ENCODE measurements at places on chromosomes 16 and 17. TPM values are rescaled to one million over a fixed set of nuclear protein-coding genes. Genes with fewer than 3 reads are reported as not detected.

Gene DCAF7
- total RNA-seq, result 91.4 TPM

Gene CLDN6
- not detected for total RNA-seq

Gene HAGH
- 69.8 TPM for total RNA-seq

Gene HBA1
- 2.2 TPM for total RNA-seq

Gene KIAA0513
- total RNA-seq, result 4.2 TPM

Gene CLEC18B
- not detected for total RNA-seq

Gene MMP2
- 3.7 TPM for total RNA-seq

Gene PROCA1
- 1.1 TPM for total RNA-seq

DNA sequence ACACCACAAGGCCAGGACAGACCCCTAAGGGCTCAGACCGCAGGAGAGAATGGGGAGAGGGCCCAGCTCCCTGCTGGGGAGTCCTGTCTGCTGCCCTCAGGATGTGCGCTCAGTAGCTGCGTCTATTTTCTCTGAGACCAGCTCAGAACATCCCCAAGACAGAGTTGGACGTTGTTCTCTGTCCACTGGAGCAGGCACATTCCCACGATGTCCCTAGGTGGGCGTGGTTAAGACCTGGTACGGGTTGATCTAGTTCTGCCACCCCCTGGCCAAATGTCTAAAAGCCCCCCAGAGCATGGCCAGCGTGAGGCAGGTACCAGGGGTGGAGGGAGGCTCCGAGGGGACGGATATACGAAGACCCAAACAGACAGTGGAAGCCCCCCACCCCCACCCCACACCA is 842 bp upstream of the CALB2 start:
- no peak overlapping the region for H3K27ac ChIP-seq
- peaks cover 12% of the 10 kb centered on the region for H3K27me3 ChIP-seq
- H3K4me3 ChIP-seq, result no peak overlapping the region
- H3K4me1 ChIP-seq, result peaks cover 12% of the 10 kb centered on the region
- DNase-seq, result no peak
- H3K36me3 ChIP-seq, result no peaks in the 10 kb centered on the region

DNA sequence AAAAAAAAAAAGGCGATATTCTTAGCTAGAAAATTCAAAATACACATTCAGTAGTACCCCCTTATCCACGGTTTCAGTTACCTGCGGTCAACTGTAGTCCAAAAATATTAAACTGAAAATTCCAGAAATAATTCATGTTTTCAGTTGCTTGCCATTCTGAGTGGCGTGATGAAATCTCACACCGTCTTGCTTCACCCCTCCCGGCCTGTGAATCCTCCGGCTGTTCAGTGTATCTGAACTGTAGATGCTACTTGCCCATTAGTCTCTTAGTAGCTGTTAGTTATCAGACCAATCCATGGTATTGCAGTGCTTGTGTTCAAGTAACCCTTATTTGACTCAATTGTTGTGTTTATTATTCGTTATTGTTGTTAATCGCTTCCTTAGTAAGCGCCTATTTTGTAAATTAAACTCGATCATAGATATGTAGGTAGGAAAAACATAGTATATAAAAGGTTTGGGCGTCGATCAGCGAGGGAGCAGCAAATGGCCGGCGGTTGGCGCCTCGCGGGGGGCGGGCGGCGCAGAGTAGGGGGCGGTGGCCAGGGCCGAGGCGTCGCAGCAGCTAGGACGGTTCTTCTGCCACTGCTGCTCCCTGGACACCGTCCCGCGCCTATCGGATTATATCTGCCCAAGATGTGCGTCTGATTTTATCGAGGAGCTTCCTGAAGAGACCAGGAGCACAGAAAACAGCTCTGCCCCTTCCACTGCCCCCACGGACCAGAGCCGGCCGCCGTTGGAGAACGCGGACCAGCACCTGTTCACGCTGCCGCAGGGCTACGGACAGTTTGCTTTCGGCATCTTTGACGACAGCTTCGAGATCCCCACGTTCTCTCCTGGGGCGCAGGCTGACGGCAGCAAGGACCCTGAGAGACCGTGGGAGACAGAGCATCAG is 39.8 kb upstream of the AKAP1 start:
- DNase-seq, result no peak
- no peak overlapping the region for H3K27ac ChIP-seq
- H3K36me3 ChIP-seq, result no peaks in the 10 kb centered on the region
- peaks cover 25% of the 10 kb centered on the region for H3K27me3 ChIP-seq
- H3K4me3 ChIP-seq, result no peak overlapping the region

GRCh38 chr17:38914741-38915638 is 10.4 kb upstream of the LASP1NB start:
- H3K27me3 ChIP-seq, result no peaks in the 10 kb centered on the region
- peaks cover 75% of the 10 kb centered on the region for H3K36me3 ChIP-seq
- H3K4me3 ChIP-seq, result no peak overlapping the region
- H3K4me1 ChIP-seq, result no peaks in the 10 kb centered on the region
- DNase-seq, result no peak

- H3K4me1 ChIP-seq, result peaks cover 7% of the 10 kb centered on the region
- peaks cover 58% of the 10 kb centered on the region for H3K36me3 ChIP-seq
- H3K27ac ChIP-seq, result no peak overlapping the region
- H3K4me3 ChIP-seq, result no peak overlapping the region
- no peak for DNase-seq
These were observed 23.3 kb downstream of the GPR179 start for GRCh38 chr17:38320482-38320881.

GRCh38 chr16:9763505-9763904 is 418.7 kb downstream of the GRIN2A start:
- H3K27me3 ChIP-seq, result no peaks in the 10 kb centered on the region
- no peaks in the 10 kb centered on the region for H3K4me1 ChIP-seq
- H3K36me3 ChIP-seq, result no peaks in the 10 kb centered on the region
- H3K27ac ChIP-seq, result no peak overlapping the region
- H3K4me3 ChIP-seq, result no peak overlapping the region

- H3K4me1 ChIP-seq, result peaks cover 32% of the 10 kb centered on the region
- no peak for DNase-seq
- peaks cover 31% of the 10 kb centered on the region for H3K36me3 ChIP-seq
- peak overlapping the region; percentile 80 for H3K4me3 ChIP-seq
- H3K27me3 ChIP-seq, result no peaks in the 10 kb centered on the region
- peak overlapping the region; percentile 43 for H3K27ac ChIP-seq
These were observed 2.4 kb downstream of the FXR2 start for GRCh38 chr17:7612294-7612640.

- no peaks in the 10 kb centered on the region for H3K36me3 ChIP-seq
- no peaks in the 10 kb centered on the region for H3K27me3 ChIP-seq
- H3K27ac ChIP-seq, result no peak overlapping the region
- H3K4me3 ChIP-seq, result no peak overlapping the region
These were observed 3.0 kb upstream of the CDH15 start for GRCh38 chr16:89168381-89169189.

DNA sequence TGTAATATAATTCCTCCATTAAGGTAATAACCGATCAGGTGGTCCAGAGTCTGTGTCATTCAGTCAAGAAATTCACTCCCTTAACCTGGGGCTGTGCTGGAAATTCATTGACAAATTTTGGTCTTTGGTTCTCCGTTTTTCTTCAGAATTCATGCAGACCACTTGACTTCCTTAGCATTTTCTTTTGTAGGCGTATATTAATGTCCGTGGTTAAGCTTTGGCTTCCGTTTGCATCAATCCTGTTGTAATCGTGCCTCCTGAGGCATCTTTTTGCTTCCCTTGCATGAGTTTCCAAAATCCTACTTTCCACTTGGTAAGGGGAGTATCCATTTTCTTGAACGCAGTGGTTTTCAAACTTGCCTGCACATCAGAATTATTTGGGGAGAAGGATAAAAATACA is 9.0 kb downstream of the LRRC37B start:
- no peaks in the 10 kb centered on the region for H3K4me1 ChIP-seq
- peaks cover 4% of the 10 kb centered on the region for H3K36me3 ChIP-seq
- H3K27me3 ChIP-seq, result no peaks in the 10 kb centered on the region
- DNase-seq, result no peak
- no peak overlapping the region for H3K27ac ChIP-seq

- no peak overlapping the region for H3K27ac ChIP-seq
- no peaks in the 10 kb centered on the region for H3K4me1 ChIP-seq
- no peak overlapping the region for H3K4me3 ChIP-seq
- peaks cover 43% of the 10 kb centered on the region for H3K36me3 ChIP-seq
- no peaks in the 10 kb centered on the region for H3K27me3 ChIP-seq
These were observed 38.3 kb downstream of the RPA1 start for GRCh38 chr17:1868090-1868489.

GRCh38 chr16:54687043-54687899 is 243.4 kb upstream of the IRX5 start:
- DNase-seq, result no peak
- no peaks in the 10 kb centered on the region for H3K27me3 ChIP-seq
- H3K4me3 ChIP-seq, result no peak overlapping the region
- peaks cover 6% of the 10 kb centered on the region for H3K4me1 ChIP-seq
- no peak overlapping the region for H3K27ac ChIP-seq

- DNase-seq, result no peak
- no peaks in the 10 kb centered on the region for H3K36me3 ChIP-seq
- peaks cover 19% of the 10 kb centered on the region for H3K4me1 ChIP-seq
- H3K27me3 ChIP-seq, result no peaks in the 10 kb centered on the region
These were observed 14.2 kb downstream of the ANKFN1 start for GRCh38 chr17:56167491-56167890.

- DNase-seq, result peak; percentile 15
- no peaks in the 10 kb centered on the region for H3K27me3 ChIP-seq
- peaks cover 6% of the 10 kb centered on the region for H3K4me1 ChIP-seq
- no peak overlapping the region for H3K27ac ChIP-seq
- H3K4me3 ChIP-seq, result no peak overlapping the region
These were observed 88.7 kb downstream of the BMERB1 start for GRCh38 chr16:15523092-15523541.

- H3K4me3 ChIP-seq, result no peak overlapping the region
- no peaks in the 10 kb centered on the region for H3K27me3 ChIP-seq
- no peak overlapping the region for H3K27ac ChIP-seq
- peaks cover 4% of the 10 kb centered on the region for H3K4me1 ChIP-seq
- peaks cover 7% of the 10 kb centered on the region for H3K36me3 ChIP-seq
These were observed 111.0 kb downstream of the RPTOR start for GRCh38 chr17:80655608-80656007.

DNA sequence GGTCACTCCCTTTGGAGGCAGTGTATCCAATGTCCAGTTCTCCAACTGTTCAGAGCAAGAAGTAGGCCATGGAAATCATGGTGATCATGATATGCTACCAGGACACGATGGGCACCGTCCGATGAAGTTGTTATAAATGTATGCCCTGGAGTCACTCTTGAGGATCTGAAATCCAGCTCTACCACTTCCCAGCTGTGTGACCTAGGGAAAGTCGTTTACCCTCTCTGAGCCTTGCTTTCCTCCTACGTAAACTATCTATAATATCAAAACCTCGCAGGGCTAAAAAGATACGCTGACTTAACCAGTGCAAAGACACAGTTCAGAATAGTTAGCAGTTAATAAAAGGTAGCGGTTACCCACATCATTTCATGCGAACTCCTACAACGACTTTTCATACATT is 194.2 kb downstream of the XYLT1 start:
- no peak overlapping the region for H3K27ac ChIP-seq
- no peaks in the 10 kb centered on the region for H3K4me1 ChIP-seq
- no peaks in the 10 kb centered on the region for H3K36me3 ChIP-seq

DNA sequence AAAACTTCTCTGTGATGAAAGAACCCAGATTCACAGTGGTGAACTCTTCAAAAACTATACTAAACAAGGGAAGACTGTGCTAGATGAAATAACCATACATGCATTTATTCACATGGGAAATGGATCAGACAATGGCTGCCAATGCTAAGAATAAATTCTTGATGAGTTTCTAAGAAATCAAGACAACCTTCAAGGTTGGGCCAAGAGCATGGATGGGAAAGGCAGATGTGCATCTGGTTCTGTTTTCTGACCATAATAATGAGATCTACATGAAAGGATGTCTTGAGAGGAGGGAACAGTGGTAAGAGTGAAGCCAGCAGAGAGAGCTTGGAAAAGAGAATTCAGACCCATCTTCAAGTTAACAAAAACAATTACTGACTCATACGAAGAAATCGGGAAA is 31.4 kb downstream of the ANKRD11 start:
- peak overlapping the region; percentile 83 for H3K27ac ChIP-seq
- peaks cover 25% of the 10 kb centered on the region for H3K36me3 ChIP-seq
- H3K4me1 ChIP-seq, result peaks cover 19% of the 10 kb centered on the region
- H3K27me3 ChIP-seq, result no peaks in the 10 kb centered on the region
- DNase-seq, result no peak
- peak overlapping the region; percentile 18 for H3K4me3 ChIP-seq

DNA sequence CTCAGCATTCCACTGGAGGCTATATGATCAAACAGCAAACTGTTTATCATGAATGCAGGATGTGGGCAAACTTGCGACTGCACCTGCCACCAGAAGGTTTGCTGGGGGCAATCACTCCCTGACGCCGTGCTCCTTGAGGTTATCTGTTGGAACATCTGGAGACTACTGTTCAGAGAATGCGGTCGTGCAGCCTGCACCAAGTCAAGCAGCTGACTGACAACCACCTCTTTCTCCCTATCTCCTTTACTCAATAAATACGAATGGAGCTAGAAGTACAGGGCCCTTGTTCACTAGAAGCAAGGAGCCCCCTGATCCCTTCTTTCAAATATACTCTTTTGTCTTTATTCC is 2101.2 kb downstream of the TP53TG3F start:
- no peak for DNase-seq
- H3K27ac ChIP-seq, result no peak overlapping the region
- H3K27me3 ChIP-seq, result no peaks in the 10 kb centered on the region
- H3K36me3 ChIP-seq, result no peaks in the 10 kb centered on the region

DNA sequence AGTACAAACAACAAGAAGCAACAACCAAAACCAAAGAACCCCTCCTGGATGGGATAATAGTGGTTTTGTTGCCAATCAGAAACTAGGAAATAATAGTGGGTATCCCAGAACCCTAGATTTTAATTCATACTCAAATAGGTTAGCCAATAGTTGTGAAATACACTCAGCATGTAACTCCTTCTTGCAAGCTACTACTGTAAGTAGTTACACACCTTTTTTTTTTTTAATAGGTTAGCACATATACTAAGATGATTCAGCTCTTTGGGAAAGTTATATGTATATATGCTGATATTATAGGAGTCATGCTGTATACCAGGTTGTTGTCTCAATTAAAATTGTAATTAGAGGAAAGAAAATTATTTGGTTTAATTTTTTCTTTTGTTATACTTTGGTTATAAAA is 92.5 kb upstream of the HAS3 start:
- peak; percentile 20 for DNase-seq
- peaks cover 6% of the 10 kb centered on the region for H3K36me3 ChIP-seq
- no peaks in the 10 kb centered on the region for H3K27me3 ChIP-seq
- no peak overlapping the region for H3K4me3 ChIP-seq

Data from MCF 10A (cell line).